ENCODE measurements at places on chromosomes 11 and 22.

GRCh38 chr11:76524461-76524860, 79.6 kb downstream of the EMSY start:
- DNase-seq = no peak

- no peak for DNase-seq
These were observed 231.6 kb upstream of the TBCEL start for GRCh38 chr11:120792306-120792705.

- DNase-seq = no peak
These were observed 22.3 kb downstream of the PPFIBP2 start for GRCh38 chr11:7536100-7536499.

GRCh38 chr11:100192181-100192580, 494.9 kb upstream of the ARHGAP42 start:
- no peak for DNase-seq

- no peak for DNase-seq
These were observed 24.8 kb downstream of the ENTHD1 start for GRCh38 chr22:39868741-39869140.

- no peak for DNase-seq
These were observed 29.2 kb downstream of the IL10RA start for GRCh38 chr11:118015385-118015841.

DNA sequence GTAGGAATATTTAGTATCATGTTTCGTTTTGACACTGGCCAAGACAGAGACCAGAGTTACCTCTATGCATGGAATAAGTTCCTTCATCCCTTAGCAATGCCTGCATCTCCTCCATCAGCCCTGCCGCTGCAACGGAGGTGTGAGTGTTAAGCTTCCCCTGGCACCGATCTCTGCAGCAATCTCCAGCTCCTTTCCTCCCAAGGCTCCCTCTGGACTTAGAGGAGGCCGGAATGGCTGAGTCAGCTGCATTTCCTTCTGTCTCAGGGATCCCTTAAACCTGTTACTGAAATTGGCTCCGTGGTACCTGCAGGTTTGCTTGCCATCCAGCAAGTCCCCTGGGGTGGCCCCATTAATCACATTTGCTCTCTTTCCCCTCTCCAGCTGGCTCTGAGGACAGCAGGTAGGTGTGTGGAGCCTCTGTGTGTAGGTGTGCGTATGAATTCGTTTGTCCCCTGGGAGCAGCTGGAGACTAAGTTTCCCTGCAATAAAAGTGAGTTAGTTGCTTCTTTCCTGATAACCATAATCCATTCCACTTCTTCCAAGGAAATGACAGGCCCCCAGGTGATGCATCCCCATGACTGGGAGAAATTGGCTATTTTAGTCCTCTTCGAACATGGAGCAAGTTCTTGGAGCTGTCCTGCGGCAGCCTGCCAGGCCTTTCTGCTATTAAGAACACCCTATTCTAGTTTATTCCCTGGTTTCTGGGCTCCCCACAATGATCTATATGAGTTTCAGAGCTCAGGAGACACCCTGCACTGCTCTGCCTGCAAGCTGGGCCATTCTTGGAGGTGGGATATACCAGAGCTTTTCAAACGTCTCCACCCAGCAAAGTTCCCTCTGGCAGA, 457.2 kb upstream of the CADM1 start:
- DNase-seq = no peak

- no peak for DNase-seq
These were observed 147.0 kb downstream of the APOL5 start for GRCh38 chr22:35864545-35865165.

DNA sequence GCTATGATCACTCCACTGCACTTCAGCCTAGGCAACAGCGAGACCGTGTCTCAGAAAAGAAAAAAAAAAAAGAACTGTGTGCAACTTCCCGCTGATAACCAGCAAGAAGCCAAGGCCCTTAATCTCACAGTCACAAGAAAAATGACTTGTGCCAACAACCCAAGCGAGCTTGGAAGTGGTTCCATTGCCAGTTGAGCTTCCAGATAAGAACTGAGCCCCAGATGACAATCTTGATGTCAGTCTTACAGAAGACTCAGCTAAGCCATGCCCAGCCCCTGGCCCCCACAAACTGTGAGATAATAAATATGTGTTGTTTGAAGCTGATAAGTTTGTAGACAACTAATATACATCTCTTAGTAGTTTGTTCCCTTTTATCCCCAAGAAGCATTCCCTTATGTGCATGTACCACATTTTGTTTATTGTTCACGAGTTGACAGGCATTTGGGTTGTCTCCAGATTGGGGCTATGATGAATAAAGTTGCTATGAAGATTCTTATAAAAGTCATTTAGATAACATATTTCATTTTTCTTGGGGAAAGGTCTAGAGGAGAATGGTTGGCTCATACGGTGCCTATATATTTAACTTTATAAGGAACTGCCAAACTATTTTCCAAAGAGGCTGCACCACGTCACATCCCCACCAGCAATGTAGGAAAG, 85.9 kb downstream of the TIMP3 start:
- peak; percentile 24 for DNase-seq

DNA sequence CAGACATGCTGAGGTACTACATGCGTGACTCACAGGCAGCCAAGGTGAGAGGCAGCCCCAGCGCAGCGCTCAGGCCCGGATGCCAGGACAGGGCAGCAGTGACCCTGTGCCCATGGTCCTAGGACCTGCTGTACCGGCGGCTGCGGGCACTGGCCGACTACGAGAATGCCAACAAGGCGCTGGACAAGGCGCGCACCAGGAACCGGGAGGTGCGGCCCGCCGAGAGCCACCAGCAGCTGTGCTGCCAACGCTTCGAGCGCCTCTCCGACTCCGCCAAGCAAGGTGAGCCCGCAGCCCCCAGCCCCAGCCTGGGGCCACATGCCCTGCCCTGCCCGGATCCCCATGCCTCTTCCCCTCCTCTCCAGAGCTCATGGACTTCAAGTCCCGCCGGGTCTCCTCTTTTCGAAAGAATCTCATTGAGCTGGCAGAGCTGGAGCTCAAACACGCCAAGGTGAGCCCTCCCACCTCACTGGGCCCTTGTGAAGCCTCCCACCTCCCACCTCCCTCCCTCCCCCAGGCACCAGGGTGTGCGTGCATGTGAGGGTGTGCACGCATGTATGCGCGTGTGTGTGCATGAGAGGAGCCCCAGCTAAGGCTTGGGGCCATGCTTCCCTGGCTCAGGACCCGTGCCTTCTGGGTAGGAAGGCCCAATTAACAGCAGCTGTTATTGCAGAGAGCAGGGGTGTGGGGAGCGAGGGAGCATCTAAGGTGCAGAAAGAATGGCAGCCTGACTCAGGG, 5.3 kb downstream of the CFL1 start:
- no peak for DNase-seq

GRCh38 chr22:48154943-48155240, 1392.4 kb downstream of the TBC1D22A start:
- DNase-seq = no peak

GRCh38 chr11:31902706-31903105, 91.6 kb upstream of the PAX6 start:
- no peak for DNase-seq

GRCh38 chr22:37661160-37661924, 2.8 kb downstream of the PDXP start:
- DNase-seq = peak; percentile 90

DNA sequence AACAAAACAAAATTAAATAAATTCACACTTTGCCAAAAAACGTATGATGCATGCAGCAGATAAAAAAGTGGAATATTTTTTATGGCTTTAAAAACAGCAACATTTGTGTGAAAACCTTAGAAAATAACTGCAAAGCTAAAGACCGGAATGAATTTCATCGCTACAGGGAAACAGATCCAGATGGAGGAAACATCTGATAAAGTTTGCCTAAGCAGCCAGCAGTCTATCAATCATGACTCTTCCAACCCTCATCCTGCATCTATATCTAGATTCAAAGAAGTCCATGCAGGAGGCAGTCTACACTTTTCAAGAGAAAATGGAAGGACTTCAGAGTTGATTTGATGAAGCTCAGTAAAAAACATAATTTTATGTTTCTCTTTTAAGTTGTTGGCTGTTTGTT, 126.8 kb downstream of the SWAP70 start:
- DNase-seq = peak; percentile 27

GRCh38 chr11:10537600-10537999, 3.4 kb downstream of the RNF141 start:
- DNase-seq = no peak

DNA sequence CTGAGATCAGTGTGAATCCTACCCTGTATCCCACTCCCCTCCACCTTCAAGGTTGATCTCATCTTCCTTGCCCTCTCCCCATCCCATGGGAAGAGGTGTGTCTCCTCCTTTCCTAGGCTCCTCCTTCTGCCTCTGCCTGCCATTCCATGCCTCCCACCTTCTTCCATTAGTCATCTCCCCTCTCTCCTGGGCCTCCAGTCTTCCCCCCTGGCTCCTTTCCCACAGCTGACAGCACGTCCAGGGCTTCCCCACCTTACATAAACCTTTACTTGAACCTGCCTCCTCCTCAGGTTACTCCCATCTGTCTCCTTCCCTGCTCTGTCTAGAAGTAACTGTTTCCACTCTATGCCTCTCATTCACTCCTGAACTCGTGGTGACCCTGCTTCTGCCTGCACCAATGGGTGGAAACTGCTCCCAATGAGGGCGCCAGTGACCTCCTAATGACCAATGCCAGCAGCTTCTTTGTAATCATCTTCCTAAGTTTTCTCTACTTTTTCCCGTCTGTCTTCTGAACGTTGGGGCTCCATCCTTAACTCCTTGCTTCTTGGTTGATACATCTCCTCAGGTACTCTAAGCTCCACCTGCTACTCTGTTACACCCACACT, 266.9 kb upstream of the NARS2 start:
- no peak for DNase-seq

DNA sequence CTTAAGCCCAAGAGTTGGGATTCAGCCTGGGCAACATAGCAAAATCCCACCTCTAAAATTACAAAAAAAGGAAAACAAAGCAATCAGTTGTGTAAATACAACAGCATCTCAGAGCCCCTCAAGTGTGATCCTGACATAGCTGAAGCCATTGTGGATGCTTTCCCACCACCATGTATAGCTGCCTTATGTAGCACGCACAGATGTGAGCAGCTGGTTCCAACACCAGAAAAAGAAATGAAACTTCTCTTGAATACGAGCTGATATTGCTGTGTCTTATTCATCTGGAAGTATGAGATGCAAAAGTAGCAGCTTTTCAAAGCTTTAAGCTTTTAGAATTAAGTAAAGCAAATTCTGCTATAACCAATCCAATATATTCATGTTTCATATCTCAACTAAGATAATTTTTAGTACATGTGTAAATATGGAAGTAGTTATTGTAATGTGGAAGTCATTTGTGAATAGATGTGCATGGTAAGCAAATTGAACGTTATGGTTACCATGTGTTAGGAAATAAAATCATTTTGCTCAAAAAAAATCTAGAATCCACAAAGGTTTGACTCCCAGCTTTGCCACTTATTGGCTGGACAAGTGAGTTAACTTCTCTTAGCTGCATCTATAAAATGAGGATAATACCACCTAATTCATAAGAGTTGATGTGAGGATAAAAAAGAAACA, 63.2 kb downstream of the SGSM3 start:
- DNase-seq = peak; percentile 67

- no peak for DNase-seq
These were observed 154.1 kb downstream of the COMMD9 start for GRCh38 chr11:36135076-36135475.

- DNase-seq = no peak
These were observed 1.5 kb upstream of the CLDN5 start for GRCh38 chr22:19525666-19526065.
